ENCODE measurements at places on chromosomes 2 and 18.

DNA sequence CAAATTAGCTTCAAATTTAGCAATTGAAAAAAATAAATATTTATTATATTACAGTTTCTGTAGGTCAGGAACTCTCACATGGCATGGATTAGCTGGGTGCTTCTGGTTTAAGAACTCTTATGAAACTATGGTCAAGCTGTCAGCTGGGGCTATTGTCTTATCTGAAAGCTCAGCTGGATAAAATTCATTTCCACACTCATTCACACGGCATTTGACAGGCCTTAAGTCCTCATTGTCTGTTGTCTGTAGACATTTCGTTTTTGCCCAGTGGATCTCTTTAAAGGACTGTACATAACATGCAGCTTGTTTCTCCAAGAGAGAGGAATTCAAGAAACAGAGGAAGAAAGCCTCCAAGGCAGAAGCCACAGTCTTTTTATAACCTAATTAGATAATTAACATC, 1556.8 kb upstream of the SLC39A10 start:
- no peak for DNase-seq

DNA sequence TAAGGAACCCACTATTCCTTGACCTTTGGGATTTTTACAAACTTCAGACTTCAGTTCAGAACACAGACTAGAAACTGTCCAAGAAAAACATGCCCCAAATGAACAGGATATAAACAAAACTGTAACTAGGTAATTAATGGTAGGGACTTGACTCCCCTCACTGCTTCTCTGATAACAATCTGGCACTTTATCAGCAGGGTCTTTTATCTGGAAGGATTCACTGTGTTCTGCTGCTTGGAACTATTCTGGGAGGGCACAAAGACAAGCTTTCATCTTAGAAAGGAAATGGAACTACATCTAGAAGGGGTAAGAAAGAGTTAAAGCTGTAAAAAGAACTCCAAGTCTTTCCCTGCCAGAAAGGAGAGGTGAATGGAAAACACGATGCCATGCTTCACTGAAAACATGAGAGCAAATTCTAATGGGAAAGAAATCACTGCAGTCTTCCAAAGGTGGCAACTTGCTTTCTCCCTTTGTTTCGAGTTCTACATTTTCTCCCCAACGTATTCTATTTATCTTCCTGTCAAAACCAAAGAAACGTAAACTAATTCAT, 181.2 kb downstream of the THADA start:
- DNase-seq = no peak

DNA sequence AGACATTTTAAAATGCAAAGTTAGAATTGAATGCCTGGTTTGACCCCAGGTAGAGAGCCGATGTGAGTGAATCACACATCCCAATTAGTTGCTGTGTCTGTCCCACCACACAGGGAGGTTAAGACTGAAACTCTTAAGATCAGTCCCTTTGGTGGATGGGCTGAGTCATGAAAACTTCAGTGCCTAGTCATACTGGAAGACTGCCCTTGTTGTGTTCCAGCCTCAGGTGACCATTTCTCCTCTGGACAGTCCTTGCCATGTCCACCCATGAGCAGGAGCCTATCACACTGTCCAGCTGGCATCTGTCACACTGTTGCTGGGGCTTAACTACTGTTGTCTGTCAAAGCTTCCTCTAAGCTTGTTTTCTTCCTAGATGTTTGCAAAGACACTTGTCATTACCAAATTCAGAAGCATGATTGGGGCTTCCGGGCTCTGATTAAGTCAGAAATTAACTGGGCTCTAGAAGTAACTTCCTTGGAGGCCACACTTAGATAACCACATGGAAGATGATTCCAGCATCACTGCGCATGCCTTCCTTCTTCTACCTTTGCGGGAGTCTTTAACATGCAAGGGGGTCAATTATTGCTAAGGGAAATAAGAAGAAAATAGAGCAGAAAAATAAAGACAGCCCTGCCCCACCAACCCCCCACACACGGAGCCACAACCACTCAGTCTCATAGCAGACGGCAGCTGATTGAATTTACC, 21.3 kb downstream of the CYRIA start:
- DNase-seq = no peak

DNA sequence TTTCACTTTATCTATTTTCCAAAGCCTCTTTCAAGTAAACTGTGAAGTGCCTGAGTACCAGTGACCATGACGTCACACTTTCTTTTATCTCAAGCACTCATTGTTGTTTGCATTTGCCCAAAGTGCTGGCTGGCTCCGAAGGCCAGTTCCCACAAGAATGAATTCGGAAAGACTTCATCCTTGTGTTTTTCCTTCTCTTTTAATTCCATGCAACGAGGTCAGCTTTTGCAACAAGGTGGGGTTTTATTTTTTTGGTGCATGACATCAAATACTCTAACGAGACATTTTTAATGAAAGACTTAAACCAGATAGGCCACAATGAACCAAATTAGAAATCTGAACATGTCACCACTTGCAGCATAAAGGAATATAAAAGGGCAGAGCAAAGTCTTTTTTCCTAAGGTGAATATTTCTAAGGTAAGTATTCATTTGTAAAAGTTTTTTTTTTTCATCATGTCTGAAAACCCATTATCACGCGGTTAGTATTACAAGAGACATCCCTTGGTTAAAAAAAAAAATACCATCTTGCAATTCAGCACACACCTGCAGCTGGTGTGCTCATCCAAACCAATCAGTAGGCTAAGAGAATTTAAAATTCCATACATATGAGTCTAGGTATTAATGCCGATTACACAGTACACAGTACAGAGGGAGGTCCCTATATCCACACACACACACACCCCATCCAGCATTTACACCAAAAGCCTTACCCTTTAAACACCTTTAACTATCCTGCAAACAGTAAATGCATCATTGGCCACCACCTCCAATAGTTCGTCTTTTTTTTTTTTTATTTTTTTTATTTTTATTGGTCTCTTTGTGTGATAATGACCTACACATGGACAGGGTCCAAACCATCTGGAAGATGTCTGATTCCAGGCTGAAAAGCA, 2.3 kb downstream of the ARL4C start:
- no peak for DNase-seq

GRCh38 chr2:58122540-58122939, 75.9 kb downstream of the VRK2 start:
- no peak for DNase-seq

DNA sequence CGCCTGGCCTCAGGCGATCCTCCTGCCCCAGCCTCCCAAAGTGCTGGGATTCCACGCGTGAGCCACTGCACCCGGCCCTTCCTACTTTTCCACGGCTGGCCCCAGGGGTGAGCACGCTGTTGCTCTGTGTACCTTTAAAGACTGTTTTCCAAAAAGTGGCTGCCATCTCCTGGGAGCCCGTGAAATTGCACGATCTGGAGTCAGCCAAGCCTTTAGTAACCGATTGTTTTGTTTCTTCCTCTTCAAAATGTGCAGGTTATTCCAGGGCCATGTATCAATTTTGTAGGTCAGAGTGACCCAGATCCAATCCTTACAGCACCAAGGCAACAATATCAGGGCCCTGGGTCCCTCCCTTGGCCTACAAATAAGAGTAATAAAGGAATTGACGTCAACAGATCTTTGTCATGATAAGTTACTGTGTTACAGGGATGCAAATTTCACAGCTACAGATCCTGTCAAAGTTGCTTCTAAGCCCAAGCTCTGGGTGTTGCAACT, 135.6 kb upstream of the ZNF236 start:
- DNase-seq = no peak

DNA sequence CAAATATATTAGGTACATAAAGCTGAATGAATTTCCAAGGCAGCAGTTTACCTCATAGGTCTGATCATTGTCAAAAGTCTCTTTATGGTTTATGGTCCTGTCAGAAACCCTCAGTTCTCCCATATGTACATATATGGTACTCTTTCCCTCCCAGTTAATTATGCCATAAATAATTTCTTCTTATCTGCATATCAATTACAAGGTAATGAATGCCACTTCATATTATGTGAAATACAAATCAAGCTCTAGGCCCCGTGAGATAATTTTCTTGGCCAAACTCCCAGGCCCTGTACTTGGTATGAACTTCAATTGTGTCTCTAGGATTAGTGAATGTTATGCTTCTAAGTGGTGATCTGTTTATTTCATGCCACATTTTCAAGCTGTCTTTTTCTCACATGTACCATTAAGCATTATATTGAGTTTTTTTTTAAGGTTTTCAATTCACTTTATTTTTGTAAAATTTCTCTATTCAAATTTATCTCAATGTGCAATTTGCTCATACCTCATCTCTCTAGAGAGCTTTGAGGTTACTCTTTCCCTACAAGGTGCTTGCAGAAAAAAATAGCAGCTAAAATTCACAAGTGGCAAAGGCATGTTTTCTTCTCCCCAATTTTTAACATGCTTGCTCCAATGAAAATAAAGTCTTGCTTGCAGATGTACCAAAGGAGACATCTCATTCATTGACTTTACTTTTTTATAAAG, 430.6 kb upstream of the VRK2 start:
- DNase-seq = no peak

DNA sequence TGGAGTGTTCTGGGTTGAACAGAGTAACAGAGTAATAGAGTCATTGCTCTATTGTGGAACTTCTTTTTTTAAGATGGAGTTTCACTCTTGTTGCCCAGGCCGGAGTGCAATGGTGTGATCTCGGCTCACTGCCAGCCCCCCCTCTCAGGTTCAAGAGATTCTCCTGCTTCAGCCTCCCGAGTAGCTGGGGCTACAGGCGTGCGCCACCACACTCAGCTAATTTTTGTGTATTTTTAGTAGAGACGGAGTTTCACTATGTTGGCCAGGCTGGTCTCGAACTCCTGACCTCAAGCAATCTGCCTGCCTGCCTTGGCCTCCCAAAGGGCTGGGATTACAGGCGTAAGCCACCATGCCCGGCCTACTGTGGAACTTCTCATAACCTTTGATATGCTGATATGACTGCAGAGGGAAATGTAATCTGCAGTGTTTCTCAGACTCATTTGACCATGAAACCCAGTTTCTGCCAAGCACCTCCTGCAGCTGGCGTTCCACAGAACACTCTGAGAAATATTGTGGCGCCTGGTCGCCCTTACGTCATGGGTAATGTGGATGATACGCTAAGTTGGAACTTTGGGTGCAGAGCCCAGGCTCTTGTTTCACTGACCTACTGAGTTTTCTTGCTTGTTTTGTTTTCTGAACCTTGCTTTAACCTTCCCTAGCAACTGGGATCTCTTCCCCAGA, 213.8 kb downstream of the BCL2 start:
- no peak for DNase-seq

- no peak for DNase-seq
These were observed 30.6 kb upstream of the PPP1R1C start for GRCh38 chr2:181955010-181955409.

GRCh38 chr2:223488814-223489213, 113.3 kb downstream of the SCG2 start:
- no peak for DNase-seq

GRCh38 chr2:141711627-141712026, 419.2 kb downstream of the LRP1B start:
- no peak for DNase-seq

DNA sequence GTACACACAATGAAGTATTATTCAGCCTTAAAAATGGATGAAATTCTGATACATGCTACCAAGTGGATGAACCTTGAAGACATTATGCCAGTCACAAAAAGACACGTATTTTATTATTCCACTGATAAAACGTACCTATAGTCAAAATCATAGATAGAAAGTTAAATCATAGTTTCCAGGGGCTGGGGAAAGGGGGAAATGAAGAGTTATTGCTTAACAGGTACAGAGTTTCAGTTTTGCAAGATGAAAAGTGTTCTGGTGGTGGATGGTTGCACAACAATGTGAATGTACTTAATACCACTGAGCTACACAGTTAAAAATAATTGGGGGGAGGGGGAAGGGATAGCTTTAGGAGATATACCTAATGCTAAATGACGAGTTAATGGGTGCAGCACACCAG, 279.0 kb upstream of the STON1 start:
- DNase-seq = no peak

Data from anterior cingulate cortex (tissue), 58 donors.